Hepatic stellate cell (primary cell): ENCODE measurements at places on chromosomes 12 and 14.
A peak's percentile ranks its signal among the peaks of the same experiment; 100 is the strongest.

DNA sequence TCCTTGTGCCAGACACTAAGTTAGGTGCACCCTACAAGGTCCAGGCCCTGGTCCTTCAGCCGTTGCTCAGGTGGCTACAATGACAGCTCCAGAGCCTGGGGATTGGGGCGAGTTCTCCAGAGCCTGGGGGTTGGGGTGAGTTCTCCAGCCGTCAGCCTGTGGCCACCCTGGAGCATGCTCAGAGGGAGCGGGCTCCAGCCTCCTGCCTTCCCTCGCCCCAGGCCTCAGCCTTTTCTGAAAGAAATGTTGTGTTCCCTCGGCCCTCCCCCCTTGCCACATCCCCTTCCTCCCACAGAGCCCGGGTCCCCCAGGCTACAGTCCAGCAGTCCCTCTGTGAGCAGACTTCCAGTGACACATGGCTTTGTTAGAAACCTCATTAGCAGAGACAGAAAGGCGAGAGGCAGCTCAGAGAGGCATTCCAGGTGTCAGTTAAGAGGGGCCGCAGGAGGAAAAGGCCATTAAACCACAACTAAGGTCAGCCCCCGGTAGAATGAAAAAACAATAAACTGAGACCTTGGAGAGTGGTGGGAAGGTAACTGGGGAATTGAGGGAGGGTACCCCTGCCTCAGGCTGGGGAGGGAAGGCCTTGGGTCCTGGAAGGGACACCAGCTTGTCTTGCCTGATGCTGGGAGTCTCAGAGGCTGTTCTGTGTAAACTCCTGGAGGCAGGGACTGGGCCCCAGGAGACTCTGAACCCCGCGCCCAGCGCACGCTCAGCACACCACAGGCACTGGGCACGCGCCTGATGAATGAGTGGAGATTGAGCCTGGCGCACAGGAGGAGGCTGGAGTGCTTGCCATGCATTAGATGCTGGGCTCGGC is 23.1 kb upstream of the COL2A1 start:
- DNase-seq = no peak

- DNase-seq = no peak
Measured at GRCh38 chr12:128168273-128168672, 98.7 kb upstream of the TMEM132C start.

GRCh38 chr12:3624273-3624672 is 128.6 kb downstream of the CRACR2A start:
- no peak for DNase-seq

- no peak for DNase-seq
Measured at GRCh38 chr12:130423991-130424857, 86.5 kb downstream of the PIWIL1 start.

DNA sequence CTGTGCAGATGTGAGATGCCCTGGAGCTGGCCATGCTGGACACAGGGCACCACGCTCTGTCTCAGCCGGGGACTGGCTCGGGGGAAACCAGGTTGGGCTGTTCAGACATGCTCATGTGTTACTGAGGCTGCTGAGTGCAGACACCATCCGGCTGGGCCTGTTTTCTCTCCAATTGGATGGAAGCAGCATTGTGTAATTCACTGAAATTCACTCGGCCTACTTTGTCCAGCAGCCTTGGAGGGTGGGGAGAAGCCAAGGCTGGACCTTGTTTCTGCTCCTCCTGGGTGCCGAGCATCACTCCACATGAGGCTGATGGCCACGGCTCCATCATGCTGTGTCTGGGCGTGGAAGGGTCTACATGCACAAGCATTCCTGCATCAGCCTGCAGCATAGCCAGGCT is 130.7 kb downstream of the SMOC1 start:
- DNase-seq = no peak

GRCh38 chr12:123187637-123188036 is 36.7 kb upstream of the PITPNM2 start:
- DNase-seq = no peak

GRCh38 chr12:4140581-4141301 is 132.8 kb upstream of the CCND2 start:
- no peak for DNase-seq

- no peak for DNase-seq
Measured at GRCh38 chr12:93889516-93890212, 212.5 kb downstream of the CRADD start.

DNA sequence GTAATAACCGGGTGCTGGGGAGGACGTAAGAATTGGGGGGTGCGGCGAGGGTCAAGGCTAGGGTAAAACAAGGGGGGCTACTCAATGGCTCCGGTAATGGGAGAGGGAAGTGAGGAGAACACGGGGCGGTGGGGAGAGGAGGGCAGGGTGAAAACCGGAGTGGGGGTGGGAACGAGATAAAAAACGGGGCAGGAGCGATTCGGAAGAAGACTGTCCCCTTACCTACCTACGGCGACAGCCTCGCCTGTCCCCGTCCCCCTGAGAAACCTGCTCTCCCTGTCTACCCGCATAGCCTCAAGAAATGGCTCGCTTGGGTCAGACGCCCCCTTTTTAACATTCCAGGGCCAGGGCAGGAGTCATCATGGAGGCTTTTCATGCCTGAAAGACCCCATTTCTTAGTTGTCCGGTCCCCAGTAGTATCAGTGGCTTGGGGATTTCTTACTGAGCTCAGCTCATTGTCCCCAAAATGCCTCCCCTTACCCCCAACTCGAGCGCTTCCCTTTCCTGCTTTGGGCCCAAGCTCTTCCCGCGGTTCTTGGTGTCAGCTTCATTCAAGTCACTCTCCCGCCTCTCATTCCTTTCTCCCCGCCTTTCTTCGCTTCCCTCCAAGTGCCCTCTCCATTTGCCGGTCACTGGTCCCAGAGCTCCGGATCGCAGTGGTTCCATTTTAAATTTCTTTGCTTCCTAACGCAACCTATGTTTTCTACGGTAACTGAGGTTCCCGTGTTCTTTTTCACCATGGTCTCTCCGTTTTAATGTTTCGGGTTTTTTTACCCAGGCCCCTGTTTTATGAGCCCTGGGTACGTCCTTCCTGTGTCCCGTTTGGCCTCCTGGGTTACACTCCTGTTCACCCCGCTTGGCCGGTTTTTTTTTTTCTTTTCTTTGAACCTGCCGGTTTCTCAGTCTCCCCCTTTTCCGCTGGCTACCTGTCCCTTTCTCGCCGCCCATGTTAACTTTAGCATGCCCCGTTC is 1.2 kb upstream of the WSB2 start:
- DNase-seq = peak; percentile 77

DNA sequence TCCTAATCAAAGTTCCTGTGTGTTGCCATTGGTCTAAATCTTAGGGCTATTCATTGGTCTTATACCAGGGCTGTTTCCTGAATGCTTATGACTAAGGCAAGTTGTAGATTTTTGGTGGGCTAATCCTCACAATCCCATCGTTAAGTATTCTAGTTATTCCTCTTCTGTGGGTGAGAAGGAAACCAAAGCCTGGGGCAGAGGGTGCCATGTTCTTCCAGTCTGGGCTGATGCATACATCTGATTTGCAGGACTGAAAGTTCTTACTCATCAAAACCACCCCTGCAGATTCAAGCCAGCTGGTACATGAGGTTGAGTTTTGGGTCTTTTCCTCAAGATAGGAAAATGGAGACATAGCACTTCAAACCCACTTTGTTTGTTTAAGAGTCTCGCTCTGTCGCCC is 25.7 kb downstream of the PPP1CC start:
- no peak for DNase-seq

DNA sequence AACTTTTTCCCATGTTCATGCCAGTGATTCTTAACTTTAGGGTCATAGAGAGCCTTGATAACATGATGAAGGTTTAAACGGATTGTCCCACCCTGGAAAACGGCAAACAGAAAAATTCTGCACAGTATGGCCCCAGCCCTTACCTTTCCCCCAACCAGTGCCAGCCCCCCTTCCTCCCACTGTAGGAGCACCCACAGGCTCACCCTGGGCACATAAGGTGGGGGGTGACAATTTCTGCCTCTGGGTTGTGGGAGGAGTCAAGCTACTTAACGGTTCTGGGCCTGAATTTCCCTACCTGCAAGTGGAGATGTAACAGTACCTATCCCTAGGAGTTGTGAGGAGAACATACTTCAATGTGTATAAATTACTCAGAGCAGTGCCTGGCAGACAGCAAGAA is 18.0 kb downstream of the XRCC3 start:
- DNase-seq = no peak

DNA sequence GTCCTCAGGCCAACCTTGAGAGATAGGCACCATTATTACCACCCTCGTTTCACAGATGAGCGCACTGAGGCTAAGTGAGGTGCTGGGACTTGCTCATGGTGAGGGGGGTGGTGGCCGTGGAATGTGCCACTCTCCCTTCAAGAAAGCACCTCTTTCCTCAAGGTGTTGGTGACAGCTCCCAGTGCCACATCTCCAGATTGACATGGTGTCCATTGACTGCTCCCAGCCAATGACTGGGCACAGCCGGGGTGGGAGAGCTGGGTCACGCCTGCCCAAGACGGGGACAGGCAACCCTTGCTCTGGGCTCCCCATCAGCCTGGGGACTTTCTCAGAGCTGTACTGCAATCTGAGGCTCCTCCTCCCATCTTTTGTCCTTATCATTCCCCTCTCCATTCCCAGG is 21.0 kb upstream of the MYL2 start:
- DNase-seq = no peak

- DNase-seq = no peak
Measured at GRCh38 chr12:122846622-122847515, 11.6 kb downstream of the HIP1R start.

DNA sequence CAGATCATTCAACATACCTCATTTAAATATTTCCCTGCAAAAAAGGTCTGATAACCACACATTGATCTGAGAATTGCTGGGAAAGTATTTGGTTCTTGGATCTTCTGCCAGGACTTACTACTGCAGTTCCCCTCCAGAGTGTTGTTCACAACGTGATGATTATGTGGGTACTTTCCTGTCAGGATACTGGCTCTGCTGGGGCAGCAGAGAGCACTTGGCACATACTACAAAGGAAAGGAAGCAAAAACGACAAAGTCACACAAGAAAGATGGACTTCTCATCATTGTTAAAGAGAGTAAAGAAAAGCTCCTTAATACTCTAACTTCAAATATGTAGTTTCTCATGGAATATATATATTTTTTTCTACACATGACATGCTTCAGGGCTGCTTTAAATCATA is 11.5 kb downstream of the GNS start:
- DNase-seq = no peak

- no peak for DNase-seq
Measured at GRCh38 chr12:130952171-130952954, 1.3 kb upstream of the ADGRD1 start.

- DNase-seq = no peak
Measured at GRCh38 chr14:50928002-50928635, 16.2 kb downstream of the PYGL start.

- no peak for DNase-seq
Measured at GRCh38 chr12:121248622-121249021, 38.7 kb downstream of the P2RX4 start.

- DNase-seq = no peak
Measured at GRCh38 chr12:63753743-63754142, 26.0 kb upstream of the RXYLT1 start.

- no peak for DNase-seq
Measured at GRCh38 chr14:63672417-63673180, 30.9 kb upstream of the WDR89 start.

GRCh38 chr12:46794593-46795190 is 31.1 kb downstream of the SLC38A4 start:
- DNase-seq = no peak

DNA sequence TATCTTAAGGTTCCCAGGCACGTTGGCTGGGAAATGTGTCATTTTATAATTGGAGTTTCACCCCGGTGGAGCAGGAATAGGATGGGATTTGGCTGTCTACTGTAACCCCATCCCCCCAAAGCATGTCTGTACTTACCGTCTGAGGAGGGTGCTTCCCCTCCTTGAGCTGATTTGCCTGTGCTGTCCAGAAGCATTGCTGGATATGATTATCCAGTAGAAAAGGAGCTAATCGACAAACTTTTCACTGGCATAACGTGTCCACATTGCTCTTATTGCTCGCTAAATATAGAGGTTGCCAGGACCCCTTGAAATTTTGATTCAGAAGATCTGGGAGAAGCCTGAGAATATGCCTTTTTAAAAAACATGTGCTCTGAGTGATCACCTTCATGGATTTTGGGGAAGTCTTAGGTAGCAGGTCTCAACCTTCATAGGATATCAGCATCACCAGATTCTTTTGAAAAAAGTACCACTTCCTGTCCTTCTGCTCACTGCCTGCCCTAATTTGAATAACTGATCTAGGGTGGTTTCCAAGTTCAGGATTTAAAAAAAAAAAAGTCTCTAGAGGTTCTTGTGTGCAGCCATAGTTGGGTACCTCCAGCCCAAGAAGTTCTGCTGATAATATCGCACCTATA is 80.4 kb upstream of the KCNA1 start:
- DNase-seq = no peak

DNA sequence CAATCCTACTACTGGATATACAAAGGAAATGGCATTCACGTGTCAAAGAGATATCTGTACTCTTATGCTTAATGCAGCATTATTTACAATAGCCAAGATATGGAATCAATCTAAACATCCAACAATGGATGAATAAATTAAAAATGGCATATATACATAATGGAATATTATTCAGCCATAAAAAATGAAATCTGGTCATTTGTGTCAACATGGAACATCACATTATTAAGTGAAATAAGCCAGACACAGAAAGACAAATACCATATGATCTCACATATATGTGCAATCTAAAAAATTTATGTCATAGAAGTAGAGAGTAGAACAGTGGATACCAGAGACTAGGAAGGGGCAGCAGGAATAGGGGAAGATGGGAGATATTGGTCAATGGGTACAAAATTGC is 228.8 kb upstream of the TBX3 start:
- no peak for DNase-seq

DNA sequence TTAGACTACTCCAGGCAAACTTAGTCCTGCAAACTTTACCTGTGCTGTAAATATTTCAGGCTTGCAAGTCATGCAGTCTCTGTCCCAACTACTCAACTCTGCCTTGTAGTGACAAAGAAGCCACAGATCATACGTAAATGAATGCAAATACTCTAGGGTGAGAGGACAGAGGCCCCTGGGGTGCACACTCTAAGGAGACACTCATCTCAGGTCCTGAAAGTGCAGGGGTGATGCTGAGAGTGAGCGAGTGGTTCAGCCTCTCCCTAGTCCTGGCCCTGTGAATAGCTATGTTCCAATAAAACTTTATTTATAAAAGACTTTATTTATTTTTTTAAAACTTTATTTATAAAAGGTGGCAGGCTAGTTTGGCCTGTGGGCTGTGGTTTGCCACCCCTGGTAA is 34.9 kb downstream of the HCAR2 start:
- DNase-seq = no peak

DNA sequence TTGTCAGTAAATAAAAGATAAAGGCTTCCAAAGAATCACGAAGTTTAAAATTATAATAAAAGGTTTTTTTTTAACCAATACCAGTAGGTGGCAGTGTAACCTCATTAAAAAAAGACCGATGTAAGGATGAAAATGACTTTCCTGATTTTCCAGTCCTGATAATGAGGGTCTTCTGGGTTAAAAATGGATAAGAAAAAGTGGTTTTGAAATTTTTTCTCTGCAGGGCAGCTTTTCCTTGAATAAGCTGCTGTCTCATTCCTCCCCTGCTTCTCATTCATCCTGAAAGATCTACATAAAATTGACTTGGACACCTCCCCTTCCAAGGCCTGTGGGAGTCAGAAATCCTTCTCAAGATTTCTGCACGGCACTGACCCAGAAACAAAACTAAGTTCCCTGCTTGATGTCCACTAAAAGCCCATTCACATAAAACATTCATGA is 58.9 kb upstream of the FBXO33 start:
- no peak for DNase-seq

GRCh38 chr12:91507754-91508153 is 325.1 kb upstream of the DCN start:
- DNase-seq = peak; percentile 8
